ENCODE measurements at places on chromosomes 3 and 15.

GRCh38 chr3:101849714-101850245 is 466 bp downstream of the NFKBIZ start:
- DNase-seq, result peak; percentile 45

DNA sequence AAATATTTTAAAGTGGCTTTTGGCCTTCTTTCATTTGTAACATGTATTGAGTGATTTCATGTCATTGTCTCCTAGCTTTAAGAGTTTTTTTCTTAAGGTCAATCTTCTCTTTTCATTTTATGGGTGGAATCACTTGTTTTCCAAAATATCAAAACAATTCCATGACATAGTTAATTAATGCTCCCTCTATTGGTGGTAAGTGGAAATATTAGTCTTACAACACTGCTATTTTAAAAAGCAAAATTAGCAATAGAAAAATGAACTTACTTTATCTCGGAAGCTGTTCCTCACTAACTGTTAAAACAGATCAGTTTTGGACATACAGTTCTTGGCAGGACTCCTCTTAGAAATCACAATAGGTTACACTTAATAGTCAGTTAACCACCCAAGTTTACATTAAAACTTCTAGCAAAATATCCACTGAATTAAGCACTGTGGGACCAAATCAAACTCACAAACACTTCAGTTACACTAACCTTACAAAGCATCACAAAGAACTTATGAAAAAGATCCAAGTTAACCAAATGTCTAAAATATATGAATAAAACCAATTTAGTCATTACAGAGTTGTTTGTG is 42.4 kb downstream of the TIGIT start:
- DNase-seq, result no peak

DNA sequence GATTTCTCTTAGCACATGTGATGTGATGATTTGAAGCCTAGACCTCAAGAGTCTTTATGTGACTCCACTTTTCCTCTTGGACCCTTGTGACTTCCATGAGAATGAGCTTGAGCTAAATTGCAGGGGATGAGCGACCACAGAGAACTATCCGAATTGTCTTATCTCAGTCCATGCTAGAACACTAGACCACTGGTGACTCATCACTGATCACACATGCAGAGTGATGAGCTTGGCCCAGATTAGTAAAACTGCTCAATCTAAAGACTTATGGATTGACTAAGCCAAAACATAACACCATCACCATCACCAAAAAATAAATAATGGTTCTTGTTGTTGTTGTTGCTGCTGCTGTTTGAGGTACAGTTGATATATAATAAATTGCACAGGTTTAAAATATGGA is 114.1 kb upstream of the CFAP20DC start:
- no peak for DNase-seq

DNA sequence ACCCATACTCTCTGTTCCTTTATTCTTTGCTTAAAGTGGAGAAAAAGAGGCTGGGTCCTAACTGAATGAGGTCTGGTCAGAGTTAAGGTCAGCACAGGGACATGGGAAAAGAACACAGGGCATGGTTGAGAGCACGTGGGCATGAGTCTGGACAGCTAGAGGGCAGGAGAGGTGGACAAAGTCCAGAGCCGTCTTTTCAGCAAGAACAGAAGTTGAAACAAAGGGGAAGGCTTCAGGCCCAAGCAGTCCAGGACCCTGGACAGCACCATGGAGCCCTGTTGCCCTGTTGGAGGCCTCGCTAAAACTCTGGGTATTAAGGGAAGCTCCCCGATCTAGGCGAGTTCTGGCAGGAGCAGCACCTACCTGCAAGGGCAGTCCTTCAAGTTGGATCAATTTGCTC is 50.7 kb downstream of the XYLB start:
- DNase-seq, result peak; percentile 80

GRCh38 chr3:54965746-54966145 is 37.9 kb upstream of the LRTM1 start:
- DNase-seq, result no peak

DNA sequence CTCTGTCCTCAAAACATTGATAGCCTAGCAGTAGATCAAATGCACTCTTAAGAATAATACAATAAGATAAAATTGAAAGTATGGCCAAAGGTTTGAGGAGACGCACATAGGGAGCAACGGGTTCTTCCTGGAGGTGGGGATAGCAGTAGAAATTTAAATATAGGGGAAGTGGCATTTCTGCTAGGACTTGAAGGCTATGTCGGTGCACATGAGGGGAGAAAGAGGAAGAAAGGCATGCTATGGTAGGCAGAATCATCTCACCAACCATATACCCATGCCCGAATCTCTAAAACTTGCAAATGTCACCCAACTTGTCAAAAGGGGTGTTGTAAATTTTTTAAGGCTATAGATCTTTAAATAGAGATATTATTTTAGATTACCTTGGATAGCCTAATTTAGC is 735.1 kb upstream of the LMCD1 start:
- no peak for DNase-seq

All from T47D (cell line).